Inflammatory macrophage (primary cell): ENCODE measurements at places on chromosomes 12 and 14.

- DNase-seq = peak; percentile 89
Observed at GRCh38 chr12:31682136-31682962, 22.9 kb downstream of the ETFBKMT start.

DNA sequence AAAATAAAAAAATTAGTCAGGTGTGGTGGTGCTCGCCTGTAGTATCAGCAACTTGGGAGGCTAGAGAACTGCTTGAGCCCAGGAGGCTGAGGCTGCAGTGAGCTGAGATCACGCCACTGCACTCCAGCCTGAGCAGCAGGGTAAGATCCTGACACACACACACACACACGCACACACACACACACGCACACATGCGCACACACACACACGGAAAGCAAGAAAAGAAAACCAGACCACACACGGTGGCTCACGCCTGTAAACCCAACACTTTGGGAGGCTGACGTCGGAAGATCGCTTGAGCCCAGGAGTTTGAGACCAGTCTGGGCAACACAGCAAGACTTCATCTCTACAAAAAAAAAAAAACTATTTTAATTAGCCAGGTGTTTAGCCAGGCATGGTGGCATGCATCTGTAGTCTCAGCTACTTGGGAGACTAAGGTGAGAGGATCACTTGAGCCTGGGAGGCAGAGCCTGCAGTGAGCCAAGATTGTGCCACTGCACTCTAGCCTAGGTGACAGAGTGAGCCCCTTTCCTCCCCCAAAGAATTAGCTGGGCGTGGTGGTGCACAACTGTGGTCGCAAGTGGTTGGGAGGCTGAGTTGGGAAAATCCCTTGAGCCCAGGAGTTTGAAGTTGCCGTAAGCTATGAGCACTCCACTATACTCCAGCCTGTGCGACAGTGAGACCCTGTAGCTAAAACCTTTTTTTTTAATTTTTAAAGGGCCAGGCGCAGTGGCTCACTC lies 44.5 kb downstream of the HECTD1 start:
- DNase-seq = no peak

DNA sequence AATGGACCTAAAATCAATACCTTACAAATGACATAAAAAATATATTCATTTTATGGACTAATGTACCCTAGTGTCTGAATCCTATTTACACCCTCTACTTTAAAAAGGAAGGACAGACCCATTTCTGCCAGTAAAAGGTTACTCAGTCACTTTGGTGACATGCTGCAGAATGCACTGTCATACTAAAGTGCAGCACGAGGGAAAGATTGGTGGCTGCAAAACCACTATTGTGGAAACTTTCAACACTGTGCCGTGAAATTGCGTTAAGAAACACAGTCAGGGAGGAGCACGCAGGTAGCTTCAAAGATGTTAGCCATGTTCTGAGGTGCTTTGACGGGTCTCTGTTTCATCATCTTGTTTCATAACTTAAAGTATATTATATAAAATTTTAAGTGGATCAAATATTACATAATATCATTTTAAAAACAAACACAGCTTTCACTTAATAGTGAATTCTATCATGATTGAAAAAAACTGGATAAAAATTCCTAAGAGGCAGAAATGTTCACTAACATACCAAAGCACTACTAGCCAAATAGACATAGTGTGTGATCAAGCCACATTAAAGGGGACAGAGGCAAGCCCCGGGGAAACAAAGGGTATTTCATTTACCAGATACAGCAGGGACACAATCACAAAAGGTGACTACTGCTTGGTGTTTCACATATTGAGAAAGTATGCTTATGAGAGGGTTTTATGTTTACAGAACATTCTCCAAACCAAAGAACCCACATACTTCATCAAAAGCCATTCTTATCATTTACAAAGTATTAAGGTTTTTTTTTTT lies 330.8 kb upstream of the SOX5 start:
- no peak for DNase-seq

DNA sequence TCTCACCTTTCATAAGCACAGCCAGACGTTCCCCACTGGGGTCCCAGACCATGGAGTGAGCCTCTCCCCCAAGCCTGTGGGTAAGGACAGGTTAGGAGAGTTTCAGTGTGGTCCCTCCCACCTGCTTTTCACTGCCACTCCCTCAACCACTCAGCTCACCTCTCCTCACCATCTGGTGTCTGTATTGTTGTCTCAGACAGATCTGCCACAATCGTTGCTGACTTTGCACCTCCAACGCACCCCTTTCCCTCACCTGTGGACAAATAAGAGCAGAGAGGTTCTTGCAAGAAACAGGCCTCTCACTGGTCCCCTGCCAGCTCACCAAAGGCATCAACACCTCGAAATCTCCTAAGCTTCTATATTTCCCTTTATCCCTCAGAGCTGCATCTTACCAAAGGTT lies 8.8 kb downstream of the MYG1 start:
- no peak for DNase-seq

DNA sequence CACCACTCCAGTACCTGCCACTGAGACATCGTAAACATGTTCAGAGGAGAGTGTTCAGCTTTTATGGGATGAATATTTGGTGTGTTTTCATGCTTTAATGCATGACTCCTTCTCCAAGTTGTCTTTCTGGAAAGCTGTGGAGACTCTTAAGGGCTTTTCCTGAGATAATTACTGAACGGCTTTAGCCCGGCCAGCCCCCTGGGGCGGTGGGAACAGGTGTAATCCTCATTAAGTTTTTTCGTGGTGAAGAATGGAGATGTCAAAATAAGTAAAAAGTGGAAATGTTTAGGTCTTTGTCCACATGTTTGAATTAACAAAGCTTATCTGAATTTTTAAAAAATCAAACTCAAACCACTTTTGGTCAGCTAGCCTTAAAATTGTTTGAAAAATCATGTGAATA lies 1.5 kb downstream of the SYNE2 start:
- no peak for DNase-seq
